ENCODE measurements at places on chromosomes 4 and X. TPM values are rescaled to one million over a fixed set of nuclear protein-coding genes. Genes with fewer than 3 reads are reported as not detected.

Gene HSD17B13
- not detected for total RNA-seq

Gene USP26
- not detected for total RNA-seq

Gene GABRB1
- not detected for total RNA-seq

Gene KDR
- total RNA-seq: 4.2 TPM

Gene TXK
- 1.4 TPM for total RNA-seq

Gene MTNR1A
- not detected for total RNA-seq

Gene PRDM8
- 0.40 TPM for total RNA-seq

Gene CT45A8
- total RNA-seq: not detected

Gene CFP
- total RNA-seq: 0.48 TPM

Gene FAAH2
- total RNA-seq: 4.8 TPM

Gene AR
- 0.48 TPM for total RNA-seq

Gene MAGEC2
- total RNA-seq: not detected

Gene IL21
- total RNA-seq: not detected

Gene NOP14
- 28.7 TPM for total RNA-seq

Gene CTAG2
- total RNA-seq: not detected

Gene ADAM29
- total RNA-seq: not detected

Gene RNF212
- 1.4 TPM for total RNA-seq

Gene DCAF4L1
- total RNA-seq: 0.08 TPM

Gene CT45A7
- not detected for total RNA-seq

Gene RPL39
- total RNA-seq: 2,055 TPM

Gene SLC16A2
- 2.6 TPM for total RNA-seq

Gene FGD1
- total RNA-seq: 8.2 TPM

Gene CITED1
- not detected for total RNA-seq

Gene PCSK1N
- total RNA-seq: 0.36 TPM

Gene TMSB15B
- 1.1 TPM for total RNA-seq

Gene BCLAF3
- 5.2 TPM for total RNA-seq

Gene EMD
- 49.3 TPM for total RNA-seq

Gene PDE5A
- total RNA-seq: 1.7 TPM

Gene ZNF81
- total RNA-seq: 7.8 TPM

Gene PDHA1
- 110 TPM for total RNA-seq

Gene PJA1
- 10.6 TPM for total RNA-seq

Gene UGT2B17
- 0.20 TPM for total RNA-seq

Gene USP17L13
- total RNA-seq: not detected

Gene NR3C2
- 1.1 TPM for total RNA-seq

Gene ADH1A
- total RNA-seq: not detected

Gene MAGEA8
- not detected for total RNA-seq

Gene ZNF630
- total RNA-seq: 1.4 TPM

Gene SUPT20HL2
- not detected for total RNA-seq

Gene S100P
- 1,144 TPM for total RNA-seq

Data from esophagus mucosa (tissue), 1 donor.